Activated CD4-positive, alpha-beta memory T cell treated with anti-CD3 and anti-CD28 coated beads for 36 hours (primary cell): ENCODE measurements at places on chromosomes 4 and X. TPM values are rescaled to one million over a fixed set of nuclear protein-coding genes. Genes with fewer than 3 reads are reported as not detected.

The MYL5 gene
- total RNA-seq = 13.0 TPM

- H3K4me3 ChIP-seq = no peak overlapping the region
- H3K36me3 ChIP-seq = peaks cover 4% of the 10 kb centered on the region
- peak overlapping the region; percentile 81 for H3K27ac ChIP-seq
These were observed 20.6 kb downstream of the ZDHHC9 start for GRCh38 chrX:129823115-129823514.

GRCh38 chr4:183139972-183140570 lies 41.0 kb downstream of the WWC2 start:
- DNase-seq = no peak
- peaks cover 2% of the 10 kb centered on the region for H3K36me3 ChIP-seq
- no peaks in the 10 kb centered on the region for H3K27me3 ChIP-seq
- no peak overlapping the region for H3K27ac ChIP-seq

- H3K4me3 ChIP-seq = peak overlapping the region; percentile 44
- no peaks in the 10 kb centered on the region for H3K27me3 ChIP-seq
- DNase-seq = peak; percentile 87
- H3K36me3 ChIP-seq = no peaks in the 10 kb centered on the region
- peaks cover 33% of the 10 kb centered on the region for H3K4me1 ChIP-seq
These were observed 175.3 kb downstream of the QDPR start for GRCh38 chr4:17336524-17336961.

DNA sequence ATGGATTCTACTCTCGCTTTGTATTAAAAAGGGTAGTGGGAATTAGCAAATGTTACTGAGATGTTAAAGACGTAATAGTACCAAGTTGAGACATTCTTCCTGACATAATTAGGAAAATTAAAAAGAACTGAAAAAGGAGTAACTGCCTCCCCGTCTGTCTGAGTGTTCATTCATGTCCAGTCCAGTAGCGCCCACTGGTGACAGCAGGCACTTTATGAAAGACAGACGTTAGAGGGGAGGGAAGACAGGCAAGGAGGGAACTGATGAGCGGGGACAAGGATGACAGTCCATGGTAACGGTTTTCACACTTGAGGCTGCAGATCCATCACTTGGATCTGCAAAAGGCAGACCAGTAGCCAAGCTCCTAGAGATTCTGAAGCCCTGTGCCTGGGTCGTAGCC lies 326.7 kb downstream of the STK32B start:
- H3K27ac ChIP-seq = no peak overlapping the region
- no peaks in the 10 kb centered on the region for H3K36me3 ChIP-seq
- no peaks in the 10 kb centered on the region for H3K27me3 ChIP-seq

- no peaks in the 10 kb centered on the region for H3K27me3 ChIP-seq
- H3K36me3 ChIP-seq = peaks cover 40% of the 10 kb centered on the region
- H3K4me3 ChIP-seq = no peak overlapping the region
- no peak overlapping the region for H3K27ac ChIP-seq
These were observed 16.6 kb upstream of the XG start for GRCh38 chrX:2735270-2735669.
